ENCODE measurements at places on chromosomes 16 and 17. TPM values are rescaled to one million over a fixed set of nuclear protein-coding genes. Genes with fewer than 3 reads are reported as not detected.

- no peak for DNase-seq
These were observed 160.1 kb upstream of the IRX3 start for GRCh38 chr16:54446639-54447038.

GRCh38 chr17:28528327-28529012 is 22.3 kb downstream of the FOXN1 start:
- DNase-seq = peak; percentile 42

- DNase-seq = peak; percentile 24
These were observed 1.3 kb upstream of the ZNF821 start for GRCh38 chr16:71885261-71885650.

- DNase-seq = no peak
These were observed 2.9 kb upstream of the AQP8 start for GRCh38 chr16:25213709-25214397.

GRCh38 chr16:19804538-19805323 is 79.9 kb downstream of the GPRC5B start:
- peak; percentile 82 for DNase-seq

SLC5A2 gene
- total RNA-seq = 0.11 TPM

GRCh38 chr17:5330981-5331380 is 48.9 kb downstream of the RABEP1 start:
- DNase-seq = peak; percentile 6

DNA sequence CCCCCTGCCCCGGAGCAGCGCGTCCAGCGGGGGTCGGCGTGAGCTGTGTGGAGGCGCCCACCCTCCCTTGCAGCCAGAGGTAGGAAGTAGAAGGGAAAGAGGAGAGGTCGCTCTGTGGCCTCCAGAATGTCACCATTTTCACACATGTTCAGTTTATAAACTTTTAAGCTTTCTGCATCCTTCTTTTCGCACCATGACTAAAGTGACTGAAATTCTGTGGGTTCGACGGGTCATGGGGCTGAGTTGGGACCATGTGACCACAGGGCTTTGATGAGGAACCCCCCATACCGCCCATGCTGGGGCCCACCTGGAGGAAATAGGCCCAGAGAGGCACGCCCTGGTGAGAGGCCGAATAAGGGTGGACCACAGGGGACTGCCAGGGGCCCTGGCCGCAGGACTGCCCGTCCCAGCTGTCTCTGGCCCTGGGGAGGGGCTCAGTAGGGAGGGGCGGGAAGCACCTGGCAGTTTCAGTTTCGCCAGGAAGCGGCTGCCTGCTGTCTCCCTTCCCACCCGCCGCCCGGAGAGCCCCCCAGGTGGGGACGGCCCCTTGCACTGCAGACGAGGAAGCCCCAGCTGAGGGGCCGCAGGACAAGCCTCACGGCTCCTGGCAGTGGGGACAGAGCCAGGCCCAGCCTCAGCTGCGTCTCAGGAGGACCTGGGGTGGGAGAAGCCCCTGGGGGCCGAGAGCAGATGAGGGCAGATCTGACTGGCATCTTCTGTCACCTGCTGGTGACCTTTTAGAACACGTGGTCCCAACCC is 9.0 kb downstream of the CBFA2T3 start:
- DNase-seq = no peak

DNA sequence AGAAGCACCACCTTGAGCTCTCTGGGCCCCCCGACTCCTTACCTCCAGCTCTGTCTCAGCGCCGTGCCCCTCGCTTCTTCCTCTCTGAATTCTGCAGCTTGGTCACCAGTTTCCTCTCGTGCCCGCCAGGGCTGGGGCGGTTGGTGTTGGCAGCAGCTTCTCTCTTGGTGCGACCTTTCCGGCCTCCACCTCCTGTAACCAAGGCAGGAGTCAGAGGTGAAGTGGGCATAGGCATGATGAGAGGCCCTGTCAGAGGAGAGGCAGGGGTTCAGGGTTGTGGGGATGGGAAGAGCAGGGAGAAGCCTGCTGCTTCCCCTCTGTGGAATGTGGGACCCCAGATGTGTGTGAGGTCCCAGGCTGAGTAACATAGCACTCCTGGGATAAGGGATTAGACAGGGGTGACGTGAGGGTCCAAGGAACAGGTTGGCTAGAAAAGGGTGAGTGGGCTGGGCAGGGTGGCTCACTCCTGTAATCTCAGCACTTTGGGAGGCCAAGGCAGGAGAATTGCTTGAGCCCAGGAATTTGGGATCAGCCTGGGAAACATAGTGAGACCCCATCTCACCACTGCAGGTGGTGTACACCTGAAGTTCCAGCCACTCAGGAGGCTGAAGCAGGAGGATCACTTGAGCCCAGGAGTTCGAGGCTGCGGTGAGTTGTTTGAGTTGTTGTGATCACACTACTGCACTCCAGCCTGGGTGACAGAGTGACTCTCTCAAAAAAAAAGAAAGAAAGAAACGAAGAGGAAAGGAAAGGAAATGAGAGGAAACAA is 626 bp downstream of the NUPR1 start:
- no peak for DNase-seq

GRCh38 chr17:72863526-72864211 is 228.8 kb downstream of the SLC39A11 start:
- no peak for DNase-seq

OR1D2 gene
- total RNA-seq = not detected

- no peak for DNase-seq
These were observed 10.7 kb upstream of the SNTB2 start for GRCh38 chr16:69176033-69176800.

GRCh38 chr16:55291847-55292246 is 32.2 kb upstream of the IRX6 start:
- no peak for DNase-seq

GRCh38 chr16:72739577-72739976 is 308.4 kb downstream of the ZFHX3 start:
- peak; percentile 38 for DNase-seq

SULT1A2 gene
- total RNA-seq = 0.17 TPM

ACSM2A gene
- total RNA-seq = not detected
